Prostate gland (tissue), 2 donors: ENCODE measurements at places on chromosomes 7 and 10.

- no peak for DNase-seq
Observed at GRCh38 chr10:74310652-74311257, 159.7 kb downstream of the ADK start.

DNA sequence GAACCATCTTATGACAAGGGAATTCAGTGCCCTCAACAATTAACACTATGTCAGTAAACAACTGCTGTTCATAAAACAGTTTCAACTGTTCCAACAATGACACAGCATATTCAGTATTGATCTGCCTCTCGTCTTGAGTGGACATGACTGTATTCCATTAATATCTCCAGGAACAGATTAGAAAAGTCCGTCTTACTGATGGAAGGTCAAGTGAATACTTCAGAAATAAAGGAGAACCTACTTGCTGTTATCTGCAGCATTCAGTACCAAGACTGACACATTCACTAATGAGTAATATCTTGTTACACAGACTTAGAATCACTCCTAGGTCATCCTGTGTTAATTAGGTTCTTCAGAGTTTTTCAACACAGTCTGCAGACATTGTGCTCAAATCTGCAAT lies 12.1 kb downstream of the KBTBD2 start:
- DNase-seq, result no peak

DNA sequence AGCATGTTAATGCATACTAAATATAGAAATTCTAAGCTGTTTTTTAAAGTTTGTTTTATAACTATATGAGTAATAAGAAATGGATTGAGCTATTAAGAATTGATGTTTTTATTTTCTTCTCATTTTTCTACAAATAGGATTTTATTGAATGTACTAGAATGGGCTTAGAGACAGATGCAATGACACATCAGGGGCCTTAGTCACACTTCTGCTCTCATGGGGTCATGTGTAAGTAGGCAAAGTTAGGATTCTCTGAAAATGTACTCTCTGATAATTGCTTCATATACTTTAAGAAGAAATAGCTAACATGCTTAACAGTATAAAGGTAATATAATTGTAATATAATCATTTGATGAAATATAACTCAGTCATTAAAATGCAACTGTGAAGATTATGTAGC lies 154.6 kb downstream of the ZNF438 start:
- no peak for DNase-seq

- no peak for DNase-seq
Observed at GRCh38 chr7:125592331-125592730, 662.7 kb upstream of the POT1 start.
